Effector CD4-positive, alpha-beta T cell (primary cell): ENCODE measurements at places on chromosomes 12 and 14.

- no peak for DNase-seq
Observed at GRCh38 chr14:79179985-79180384, 1009.8 kb downstream of the NRXN3 start.

GRCh38 chr14:92646952-92647796 lies 101.3 kb downstream of the LGMN start:
- no peak for DNase-seq

GRCh38 chr12:29971446-29971845 lies 187.7 kb upstream of the TMTC1 start:
- no peak for DNase-seq

GRCh38 chr14:54094765-54095164 lies 138.1 kb upstream of the BMP4 start:
- DNase-seq: no peak

DNA sequence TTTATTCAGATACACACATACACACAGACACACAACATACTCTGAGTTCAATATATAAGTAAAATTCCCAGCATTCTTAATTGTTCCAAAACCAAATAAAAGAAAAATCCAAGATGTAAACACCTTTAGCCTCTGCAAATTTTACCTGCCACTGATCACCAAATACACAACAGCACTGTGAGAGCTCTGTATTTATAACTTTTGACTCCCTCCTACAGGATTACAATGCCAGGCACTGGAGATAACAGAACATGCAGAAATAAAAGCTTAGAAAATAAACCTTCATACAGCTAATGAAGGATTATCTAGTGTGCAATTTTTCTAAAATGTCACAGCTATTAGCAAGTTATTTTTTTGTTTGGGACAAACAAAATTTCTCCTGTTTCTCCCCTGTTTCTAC lies 85.0 kb downstream of the TAOK3 start:
- DNase-seq: no peak

DNA sequence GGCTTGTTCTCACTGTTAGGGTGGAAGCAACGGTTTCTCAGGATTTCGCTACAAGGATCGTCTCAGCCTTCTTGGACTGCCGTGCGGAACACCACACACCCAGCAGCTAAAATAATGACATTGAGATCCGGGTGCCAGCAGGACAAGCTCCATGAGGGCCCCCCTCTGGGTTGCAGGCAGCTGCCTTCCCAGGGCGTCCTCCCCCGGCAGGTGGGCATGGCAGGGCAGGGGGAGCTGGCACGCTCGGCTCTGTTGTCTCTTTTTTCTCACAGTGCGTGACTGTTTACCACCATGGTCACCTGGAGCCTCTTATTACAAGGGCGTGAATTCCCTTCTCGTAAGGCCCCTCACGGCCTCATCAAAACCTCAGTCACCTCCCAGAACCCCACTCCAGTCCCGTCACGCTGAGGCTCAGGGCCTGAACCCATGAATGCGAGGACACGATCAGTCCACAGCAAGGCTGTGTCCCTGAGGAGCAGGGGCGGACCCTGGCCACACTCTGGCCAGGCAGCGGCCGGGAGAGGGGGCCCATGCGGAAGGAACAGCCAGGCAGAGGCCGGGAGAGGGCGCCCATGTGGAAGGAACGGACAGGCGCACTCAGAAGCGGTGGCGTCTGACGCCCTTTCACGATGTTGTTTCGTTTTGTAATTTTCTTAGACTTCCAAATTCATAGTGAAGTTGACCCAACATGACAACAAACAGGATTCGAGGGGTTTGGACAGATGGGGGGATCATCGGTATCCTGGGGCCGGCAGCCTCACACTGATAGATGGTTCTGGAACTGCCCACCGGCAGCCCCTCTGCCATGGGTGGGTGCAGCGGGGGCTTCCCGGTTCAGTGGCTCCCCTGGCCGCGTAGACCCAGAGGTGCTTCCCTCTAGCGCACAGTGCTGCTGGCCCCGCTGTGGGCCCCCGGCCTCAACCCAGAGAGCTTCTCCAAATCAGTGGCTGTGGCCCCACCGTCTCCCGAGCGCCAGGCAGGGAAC lies 10.0 kb downstream of the LRCOL1 start:
- DNase-seq: peak; percentile 23

DNA sequence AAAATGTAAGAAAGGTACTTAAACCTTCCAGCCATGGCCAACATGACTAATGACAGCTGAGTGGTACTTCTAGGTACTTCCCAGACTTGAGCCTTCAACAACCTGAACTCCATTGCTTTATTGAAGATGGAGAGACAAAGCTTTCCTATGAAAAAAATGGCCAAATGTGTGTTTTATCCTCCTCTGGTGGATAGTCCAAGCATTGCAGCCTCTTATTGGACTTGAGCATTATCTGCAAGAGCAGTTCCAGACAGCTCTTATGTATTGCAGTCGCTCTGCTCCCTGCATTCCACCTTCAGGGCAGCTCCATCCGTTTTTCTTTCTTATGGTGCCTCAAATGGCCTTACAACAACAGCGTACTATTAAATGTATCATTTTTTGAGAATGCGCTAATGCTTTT lies 588.2 kb downstream of the NRXN3 start:
- DNase-seq: no peak

DNA sequence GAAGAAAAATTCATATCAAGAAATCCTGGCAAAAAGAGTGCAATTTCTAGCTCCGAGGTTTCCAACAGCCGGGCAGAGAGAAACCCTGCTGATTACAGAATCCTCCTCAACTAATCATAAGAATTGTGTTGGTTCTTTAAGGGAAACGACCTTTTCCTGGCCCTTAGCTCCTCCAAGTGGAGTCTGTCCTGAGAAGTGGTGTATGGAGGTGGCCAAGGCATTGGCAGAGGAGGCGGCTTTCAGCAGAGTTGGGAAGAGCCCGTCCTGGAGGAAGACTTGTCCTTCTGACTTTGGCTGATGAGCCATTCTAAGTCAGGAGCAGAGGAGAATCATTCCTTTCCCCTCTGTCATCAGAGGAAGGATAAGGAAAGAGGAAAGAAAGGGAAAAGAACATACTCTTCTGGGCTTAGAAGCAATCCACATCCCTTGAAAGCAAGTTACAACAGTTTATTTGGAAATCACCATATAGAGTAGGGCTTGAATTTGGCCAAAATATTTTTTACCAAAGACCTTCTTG lies 46.5 kb upstream of the PTCSC3 start:
- DNase-seq: no peak

- DNase-seq: no peak
Observed at GRCh38 chr14:71527838-71528237, 404.4 kb upstream of the RGS6 start.

GRCh38 chr12:118541934-118542333 lies 165.6 kb downstream of the SUDS3 start:
- no peak for DNase-seq

DNA sequence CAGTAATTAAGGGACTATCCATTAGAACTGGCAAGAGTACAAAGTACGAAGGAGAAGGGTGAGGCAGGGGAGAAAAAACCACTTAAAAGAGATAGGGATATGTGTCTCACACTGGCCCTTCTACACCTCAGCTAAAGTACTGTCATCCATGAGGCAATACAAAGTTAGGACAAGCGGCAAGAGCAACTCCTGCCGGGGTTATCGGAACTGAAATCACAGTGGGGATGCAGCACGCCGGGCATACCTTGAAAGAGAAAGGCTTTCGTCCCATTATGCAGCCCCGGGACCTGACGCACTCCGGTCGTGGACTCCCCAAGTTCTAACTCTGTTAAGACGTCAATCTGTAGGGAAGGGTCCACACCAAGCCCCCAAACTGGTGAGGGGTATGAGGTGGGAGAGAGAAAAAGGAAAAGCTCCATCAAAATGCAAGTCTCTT lies 1.1 kb downstream of the NELL2 start:
- peak; percentile 11 for DNase-seq

DNA sequence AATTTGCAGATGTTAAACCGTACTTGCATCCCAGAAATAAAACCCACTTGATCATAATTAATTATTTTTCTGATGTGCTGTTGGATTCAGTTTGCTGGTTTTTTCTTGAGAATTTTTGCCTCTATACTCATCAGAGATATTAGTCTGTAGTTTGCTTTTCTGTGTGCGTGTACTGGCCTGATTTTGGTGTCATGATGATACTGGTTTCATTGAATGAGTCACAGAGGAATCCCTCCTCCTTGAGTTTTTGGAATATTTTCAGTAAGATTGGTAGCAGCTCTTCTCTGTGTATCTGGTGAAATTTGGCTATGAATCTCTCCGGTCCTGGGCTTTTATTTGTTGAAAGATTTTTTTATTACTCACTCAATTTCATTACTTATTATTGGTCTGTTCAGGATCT lies 100.4 kb upstream of the PMCH start:
- DNase-seq: no peak

DNA sequence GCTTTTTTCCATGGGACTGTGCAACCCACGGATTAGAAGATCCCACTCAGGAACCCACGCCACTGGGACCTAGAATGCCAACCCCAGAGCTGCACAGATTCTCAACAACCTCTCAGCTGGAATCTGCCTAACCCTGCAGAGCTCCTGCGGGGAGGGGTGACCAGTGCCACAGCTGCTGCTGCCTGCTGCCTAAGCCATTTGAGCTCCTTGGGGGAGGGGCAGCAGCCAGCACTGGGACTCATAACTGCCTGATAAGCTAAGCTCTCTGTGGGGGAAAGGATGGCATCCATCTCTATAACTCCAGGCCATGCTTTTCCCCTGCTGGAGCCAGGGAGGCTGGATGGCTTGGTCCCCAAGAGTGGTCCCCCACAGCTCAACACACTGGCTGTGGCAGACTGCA lies 182.8 kb downstream of the SLC5A8 start:
- no peak for DNase-seq

DNA sequence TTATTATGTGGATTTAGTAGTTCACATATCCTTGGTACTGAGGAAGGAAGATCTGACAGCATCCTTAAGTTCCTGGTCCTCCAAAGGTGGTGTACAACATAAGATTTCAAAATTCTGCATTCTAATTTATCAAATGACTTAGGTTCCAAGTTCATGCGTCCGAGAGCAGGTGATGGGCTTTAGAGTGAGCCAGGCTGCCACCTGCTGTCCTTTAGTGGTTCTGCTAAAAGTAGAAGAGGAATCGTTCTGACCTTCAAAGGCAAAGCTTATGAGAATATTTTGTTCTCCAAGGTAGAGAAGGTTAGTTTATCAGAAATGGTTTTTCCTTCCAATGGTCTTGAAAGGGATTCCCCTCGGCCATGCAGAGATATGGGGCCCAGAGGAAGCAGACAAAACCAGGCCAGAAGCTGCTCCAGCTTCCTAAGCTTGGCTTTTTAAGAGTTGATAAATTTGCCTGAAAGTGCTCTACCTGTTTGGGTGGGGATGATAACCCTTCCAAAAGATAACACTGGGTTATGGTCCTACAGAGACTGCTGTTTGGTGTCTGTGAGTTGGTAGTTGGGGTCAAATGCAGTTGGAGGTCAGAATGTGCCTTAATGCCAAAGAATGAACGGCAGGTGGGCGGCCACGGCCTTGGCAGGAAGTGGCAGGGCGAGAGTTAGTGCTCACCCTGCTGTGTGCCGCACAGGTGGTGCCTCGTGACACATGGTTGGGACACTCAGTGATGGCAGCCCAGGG lies 29.1 kb upstream of the LRTM2 start:
- DNase-seq: peak; percentile 56

DNA sequence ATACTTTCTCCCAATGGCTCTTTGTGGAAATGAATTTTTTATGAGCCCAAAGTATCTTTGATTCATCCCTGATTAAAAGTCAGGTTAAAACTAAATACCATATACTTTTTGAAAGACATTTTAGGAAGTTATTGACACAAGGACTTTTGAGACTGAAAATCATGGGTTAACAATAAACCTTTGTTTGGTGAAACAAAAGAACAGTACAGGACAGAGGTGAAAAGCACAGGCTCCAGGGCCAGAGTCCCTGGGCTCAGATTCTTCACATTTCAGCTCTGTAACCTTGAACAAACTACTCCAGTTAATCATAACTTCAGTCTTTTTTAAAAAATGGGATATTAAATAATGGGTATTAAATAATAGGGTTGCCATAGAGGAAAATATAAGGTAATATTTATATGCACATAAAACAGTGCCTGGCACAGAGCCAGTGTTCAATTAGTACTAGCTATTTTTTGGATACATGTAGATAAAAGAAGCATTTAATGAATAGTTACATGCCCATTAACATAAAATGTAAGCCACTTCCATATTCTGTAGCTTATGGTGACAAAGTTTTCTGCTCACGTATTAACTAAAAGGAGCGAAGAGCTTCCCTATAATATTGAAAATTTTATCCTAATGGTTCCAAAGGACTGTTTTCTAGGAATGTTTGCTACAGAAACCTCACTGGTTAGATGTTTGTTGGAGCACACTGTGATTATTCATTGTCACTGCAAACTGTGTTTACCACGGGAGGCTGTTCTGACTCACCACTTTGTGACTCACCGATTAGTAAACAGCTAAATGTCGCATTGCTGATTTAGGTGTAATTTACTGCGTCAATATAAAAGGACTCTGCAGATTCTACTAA lies 255.4 kb downstream of the DAD1 start:
- DNase-seq: no peak

GRCh38 chr12:132723764-132724140 lies 13.1 kb downstream of the PGAM5 start:
- no peak for DNase-seq

DNA sequence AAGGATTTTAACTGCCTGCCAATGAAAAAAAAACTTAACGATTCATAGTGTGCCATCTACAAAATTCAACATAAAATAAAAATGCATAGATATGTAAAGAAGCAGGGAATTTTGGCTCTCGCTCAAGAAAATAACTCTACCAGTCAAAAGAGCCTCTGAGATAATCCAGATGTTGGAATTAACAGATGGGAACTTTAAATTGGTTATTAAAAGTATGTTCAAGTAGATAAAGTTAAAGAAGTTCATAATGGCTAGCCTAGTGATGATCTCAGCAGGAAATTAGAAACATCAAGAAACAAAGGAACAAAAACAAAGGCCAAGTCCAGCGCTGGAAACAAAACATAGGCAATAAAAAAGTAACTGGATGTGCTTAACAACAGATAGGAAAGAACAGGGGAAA lies 23.1 kb downstream of the PIK3C2G start:
- DNase-seq: no peak
